NCI-H1436 treated with DMSO at 0.1 percent for 48 hours (cell line): ENCODE measurements at places on chromosomes 2 and 18.

DNA sequence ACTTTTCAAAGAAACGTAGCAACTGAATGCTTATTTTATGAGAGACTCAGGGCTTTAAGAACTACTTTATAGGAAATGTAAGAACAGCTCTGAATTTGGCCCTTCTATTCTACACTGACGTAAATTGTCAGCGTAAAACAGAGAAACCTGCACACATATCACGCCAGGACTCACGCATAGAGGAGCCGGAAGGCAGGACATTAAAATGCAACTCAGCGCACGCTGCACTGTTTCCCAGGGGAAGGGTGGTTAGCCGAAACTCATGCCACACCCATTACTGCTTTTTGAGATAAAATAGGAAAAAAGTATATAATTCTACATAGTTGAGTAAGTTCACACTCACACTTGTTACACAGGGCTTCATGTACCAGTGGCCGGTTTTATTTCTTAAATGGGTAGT is 7.4 kb downstream of the TUBB6 start:
- DNase-seq, result no peak

DNA sequence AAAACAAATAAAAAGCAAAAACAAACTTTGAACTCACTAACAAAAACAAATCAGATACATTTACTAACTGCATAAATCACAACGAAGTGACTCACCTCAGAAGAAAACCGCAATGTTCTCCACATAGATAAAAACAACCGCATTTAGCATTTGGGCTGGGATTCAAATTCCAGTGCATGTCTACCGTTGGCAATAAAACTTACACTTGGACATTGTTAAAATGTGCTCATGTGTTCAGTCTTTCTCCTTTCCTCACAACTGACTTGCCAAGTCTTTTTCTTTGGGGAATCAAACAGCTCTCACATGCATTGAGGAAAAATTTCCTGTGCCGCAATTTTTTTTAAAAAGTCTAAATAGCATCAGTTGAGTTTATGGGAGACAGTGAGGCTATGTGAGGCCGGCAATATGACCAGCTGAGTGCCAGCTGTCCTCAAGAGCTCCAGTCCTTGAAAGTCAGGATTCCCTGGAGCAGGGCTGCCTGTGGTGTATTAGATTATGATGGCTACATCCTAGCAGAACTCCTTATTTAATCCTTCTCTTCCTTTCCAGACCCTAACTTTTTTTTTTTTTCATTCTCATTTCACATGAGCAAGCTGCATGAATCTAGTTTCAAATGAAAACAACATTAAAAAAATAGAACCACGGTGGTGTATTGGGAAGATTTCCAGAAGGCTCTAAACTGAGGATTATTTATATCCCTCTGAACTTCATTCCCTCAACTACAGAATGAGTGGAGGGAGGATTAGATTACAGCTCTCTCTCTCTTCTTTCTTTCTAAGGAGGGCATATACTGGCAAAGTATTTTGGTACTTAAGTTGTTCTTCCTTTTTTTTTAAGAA is 70.2 kb upstream of the MEIS1 start:
- DNase-seq, result no peak

DNA sequence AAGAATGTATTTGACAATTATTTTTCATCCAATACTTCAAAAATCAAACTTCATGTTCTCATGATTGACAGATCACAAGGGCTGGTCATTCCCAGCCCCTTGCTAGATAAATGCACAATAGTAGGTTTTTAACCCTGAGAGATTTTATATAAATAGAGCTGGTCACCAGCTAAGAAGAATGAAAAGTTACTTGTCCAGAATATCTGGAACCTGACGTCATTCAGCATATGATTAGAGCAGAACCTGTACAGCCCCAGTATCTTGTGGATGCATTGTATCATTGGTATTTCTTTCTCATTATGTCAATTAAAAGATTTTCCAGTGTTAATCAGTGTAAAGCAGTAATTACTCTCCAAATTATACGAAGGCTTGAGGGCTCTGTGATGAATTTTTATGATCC is 202.8 kb upstream of the RND3 start:
- no peak for DNase-seq

DNA sequence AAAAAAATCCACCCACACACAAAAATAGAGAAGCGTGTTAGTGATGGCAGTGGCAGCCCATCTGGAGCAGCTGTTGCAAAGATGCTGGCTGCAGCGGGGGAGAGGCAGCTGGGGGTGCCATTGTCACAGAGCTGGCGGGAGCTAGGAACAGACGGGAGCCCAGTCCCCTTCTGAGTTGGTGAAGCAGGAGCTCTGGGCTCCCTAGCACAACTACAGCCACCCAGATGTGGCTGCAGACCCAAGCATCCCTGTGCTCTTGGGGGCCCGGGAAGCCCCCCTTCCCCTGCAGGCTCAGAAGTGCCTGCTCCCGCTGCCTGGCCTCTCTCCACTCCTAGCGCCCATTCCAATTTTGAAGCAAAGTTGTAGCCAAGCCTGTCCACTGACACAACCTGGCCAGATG is 366.6 kb upstream of the MC4R start:
- DNase-seq, result no peak

GRCh38 chr2:145631561-145631960 is 1111.6 kb upstream of the ZEB2 start:
- no peak for DNase-seq

- DNase-seq, result no peak
Observed at GRCh38 chr18:34097312-34097711, 127.4 kb downstream of the NOL4 start.

GRCh38 chr2:157601807-157602206 is 26.9 kb downstream of the ACVR1C start:
- DNase-seq, result no peak

DNA sequence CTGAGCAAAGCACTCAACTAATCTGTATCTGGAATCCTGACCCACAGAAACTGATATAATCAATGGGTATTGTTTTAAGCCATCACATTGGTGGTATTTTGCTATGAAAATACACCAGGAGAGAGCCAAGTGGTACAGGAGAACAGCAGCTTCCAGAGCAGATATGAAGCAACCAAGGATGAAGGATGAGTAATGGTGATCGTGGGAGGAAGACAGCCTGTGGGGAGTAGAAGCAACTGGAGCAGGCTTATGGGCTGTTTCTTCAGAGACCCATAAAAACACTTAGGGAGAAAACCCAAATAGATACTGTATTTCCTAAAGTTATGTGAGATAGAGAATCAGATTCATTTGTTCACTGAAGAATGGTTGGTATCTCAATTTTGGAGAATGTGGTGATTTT is 330.8 kb downstream of the NUP35 start:
- no peak for DNase-seq

- DNase-seq, result no peak
Observed at GRCh38 chr2:129777146-129777545, 202.3 kb upstream of the RAB6C start.

DNA sequence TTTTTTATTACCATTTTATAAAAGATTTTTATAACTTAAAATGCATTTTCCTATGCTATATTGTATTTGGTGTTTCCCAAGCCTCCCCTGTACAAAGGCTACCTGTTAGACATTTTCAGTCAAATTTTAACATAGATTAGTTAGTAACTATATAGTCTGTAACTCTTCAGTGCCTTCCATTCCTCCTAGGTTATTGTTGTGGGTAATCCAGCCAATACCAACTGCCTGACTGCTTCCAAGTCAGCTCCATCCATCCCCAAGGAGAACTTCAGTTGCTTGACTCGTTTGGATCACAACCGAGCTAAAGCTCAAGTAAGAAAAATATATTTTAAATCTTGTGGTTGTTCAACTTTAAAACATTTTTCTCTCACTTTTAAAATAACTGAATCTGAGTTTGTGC is 10.2 kb downstream of the MDH1 start:
- no peak for DNase-seq

DNA sequence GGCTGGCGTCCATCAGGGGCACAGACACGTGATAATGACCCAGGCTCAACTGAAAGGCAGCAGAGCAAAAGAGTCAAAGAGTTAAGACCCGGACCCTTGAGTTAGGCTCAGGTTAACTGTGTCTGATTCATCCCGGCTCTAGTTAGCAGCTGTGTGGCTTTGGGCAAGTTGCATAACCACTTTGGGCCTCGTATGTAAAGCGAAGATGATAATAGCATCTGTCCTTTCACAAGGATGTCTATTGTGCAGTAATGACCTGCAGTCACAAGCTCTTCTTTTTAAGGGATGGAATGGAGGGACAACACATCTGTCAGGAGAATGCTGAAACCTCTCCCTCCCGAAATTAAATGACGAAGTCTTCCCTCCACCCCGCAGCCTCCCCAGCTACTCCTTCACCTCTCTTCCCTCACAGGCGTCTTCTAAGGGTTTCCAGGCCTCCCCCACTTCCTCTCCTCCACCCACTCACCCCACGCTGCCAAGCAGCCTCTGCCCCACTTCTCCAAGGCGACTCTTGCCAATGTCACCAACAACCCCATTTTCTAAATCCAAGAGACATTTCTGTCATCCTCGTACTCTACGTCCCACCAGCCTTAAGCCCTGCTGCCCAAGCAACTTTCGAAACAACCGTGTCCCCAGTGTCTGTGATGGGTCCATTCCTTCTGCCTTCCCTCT is 135.1 kb upstream of the ID2 start:
- DNase-seq, result no peak
